RWPE2 (cell line): ENCODE measurements at places on chromosomes 4 and X.

DNA sequence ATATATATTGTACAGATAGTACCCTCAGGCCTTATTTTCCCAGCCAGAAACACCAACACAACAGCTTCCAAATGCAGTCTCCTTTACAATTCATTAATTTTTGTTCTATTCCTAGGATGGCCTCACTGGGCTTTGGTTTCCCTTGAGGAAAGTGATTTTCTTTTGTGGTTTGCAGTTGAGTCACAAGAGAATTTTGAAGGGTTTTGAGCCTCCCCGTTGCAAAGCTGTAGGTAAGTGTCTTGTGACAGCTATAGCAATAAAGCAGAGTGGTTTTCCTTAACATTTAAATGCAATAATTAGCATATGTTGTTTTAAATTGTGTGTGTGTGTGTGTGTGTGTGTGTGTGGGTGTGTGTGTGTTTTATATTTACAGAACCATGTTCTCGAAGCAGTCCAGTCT, 54.1 kb upstream of the WDR17 start:
- no peak for DNase-seq

DNA sequence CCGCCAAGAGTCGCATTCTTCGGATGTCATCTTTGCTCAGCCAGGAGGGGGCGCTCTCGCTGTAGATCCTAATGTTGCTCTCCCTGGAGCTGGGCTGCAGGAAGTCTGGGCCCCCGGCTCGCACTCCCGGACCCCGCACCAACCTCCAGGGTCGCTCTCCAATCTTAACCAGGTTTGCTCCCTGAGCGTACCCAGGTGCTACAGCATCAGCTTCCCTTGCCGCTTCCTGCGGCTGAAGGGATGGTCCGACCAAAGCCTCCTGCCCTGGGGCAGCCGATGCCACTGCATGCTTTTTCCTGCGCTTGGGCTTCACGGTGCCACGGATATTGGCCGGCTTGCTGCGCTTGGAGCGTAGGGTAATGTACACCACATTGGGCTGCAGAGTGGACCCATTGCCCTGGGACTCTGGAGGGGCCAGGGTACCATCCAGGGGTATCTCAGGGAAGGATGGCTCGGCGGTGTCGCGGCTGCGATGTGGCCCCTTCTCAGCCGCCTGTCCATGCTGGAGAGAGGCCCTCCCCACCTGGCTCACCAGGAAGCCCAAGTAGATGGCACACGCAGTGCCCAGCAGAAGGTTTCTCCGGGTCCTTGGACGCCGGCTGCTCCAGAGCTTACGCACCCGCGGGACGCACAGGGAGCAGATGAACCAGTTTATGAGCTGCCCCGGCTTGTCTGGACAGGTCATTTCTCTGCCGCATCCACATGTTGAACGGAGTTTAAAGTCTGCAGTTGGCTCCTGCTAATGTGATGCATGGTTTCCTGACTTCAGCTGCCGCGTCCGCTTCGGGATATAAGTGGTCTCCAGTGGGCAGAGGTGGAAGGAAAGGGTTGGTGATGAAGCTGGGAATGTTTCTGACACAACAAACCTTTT, 1.9 kb downstream of the GASK1B start:
- DNase-seq, result peak; percentile 82

DNA sequence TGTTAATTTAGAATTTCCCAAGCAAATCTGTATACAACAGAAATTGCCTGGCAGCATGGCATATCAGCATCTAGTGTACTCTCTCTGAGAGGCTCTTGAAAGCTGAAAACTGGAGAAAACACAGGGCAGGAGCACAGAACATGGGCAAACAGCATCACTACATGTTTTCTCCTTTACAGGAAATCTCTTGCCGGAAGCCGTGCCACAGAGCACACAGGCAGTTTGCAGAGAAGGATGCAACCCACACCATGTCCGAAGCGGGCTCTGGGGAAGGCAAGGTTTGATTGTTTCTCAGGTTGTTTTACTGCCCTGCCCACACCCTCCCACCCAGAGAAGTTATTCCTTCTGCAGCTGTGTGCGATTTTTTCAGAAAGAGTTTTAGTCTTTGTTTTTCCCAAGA, 41.1 kb upstream of the FAM9C start:
- DNase-seq, result no peak

- no peak for DNase-seq
Observed at GRCh38 chrX:153651540-153652079, 4.6 kb downstream of the DUSP9 start.

- DNase-seq, result no peak
Observed at GRCh38 chrX:48938721-48939425, 18.5 kb downstream of the OTUD5 start.

- no peak for DNase-seq
Observed at GRCh38 chr4:6742989-6743388, 27.0 kb downstream of the BLOC1S4 start.

DNA sequence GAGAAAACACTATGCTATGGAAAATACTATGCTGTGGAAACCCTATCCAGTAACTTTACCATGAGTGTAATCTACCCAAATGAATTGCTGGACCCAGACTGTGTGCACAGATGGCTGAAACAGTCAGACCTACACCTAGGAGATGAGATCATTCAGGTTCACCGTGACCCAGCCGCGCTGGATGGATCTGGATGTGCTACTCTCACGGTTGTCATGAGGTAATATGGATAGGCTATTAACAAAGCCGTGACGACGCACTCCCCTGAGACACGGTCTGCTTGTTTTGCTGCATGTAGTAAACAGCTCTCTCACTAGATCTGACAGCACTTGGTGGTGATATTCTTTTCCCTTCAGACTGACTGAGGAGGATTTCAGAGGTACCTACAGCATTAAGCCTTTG, 832.5 kb upstream of the GRID2 start:
- DNase-seq, result no peak

- DNase-seq, result no peak
Observed at GRCh38 chr4:10008609-10009005, 12.7 kb downstream of the SLC2A9 start.

DNA sequence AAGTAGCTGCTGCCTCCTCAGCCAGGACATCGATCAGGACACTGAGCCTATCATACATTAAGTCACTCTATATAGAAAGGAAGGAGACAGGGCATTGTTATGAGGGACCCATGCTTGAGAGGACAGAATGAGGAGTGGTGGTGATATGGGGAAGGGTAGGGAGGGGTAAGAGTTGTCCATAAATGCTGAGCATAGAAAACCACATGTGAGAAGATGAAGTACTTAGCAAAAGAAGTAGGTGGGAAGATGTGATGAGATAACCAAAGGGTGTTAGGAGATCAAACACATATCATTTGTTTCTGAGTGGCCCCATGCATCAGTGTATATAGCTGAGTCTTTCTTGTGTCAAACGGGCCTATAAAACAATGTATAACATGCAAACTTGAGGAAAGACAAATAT, 84.1 kb downstream of the DGKK start:
- DNase-seq, result no peak

- DNase-seq, result no peak
Observed at GRCh38 chr4:118037955-118038354, 3.7 kb downstream of the NDST3 start.

DNA sequence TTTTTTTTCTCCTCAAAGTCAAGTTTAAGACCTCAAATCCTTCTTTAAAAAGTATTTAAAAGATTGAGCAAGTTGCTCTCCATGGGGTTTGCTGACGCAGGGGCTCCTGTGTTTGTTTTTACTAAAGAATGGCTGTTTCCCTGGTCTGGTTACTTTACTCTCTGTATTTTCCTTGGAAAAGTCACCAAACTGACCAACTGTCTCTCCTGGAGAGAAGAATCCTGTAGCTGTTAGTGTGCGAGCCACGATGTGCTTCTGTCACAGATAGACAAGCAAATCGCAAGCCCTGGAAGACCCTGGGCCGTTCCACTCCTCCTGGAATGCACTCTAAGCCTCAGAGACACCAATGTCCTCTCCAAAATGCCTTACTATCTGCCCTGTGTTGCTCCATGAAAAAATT, 212.1 kb downstream of the CHIC2 start:
- no peak for DNase-seq

- DNase-seq, result no peak
Observed at GRCh38 chr4:17578482-17578891, 1.5 kb downstream of the LAP3 start.

- no peak for DNase-seq
Observed at GRCh38 chrX:148080593-148080992, 99.5 kb downstream of the FMR1NB start.

DNA sequence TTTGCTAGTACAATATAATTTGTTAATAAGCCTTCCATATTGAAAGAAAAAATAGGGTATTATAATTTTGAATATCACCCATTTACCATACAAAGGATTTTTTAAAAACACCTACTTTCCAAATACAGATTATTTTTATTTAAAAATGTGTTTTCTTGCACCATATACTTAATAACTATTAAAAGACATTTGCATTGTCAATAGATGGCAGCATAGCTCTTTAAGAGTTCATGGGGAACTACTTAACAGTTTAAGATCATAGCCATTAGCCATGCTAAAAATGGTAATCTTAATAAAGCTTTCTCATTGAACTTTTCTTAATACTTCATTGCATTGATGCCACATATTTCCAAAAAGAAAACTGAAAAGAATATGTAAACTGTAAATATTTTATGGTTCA, 1995.9 kb downstream of the C4orf33 start:
- no peak for DNase-seq

GRCh38 chrX:150223176-150224015, 139.7 kb upstream of the MAMLD1 start:
- no peak for DNase-seq

- no peak for DNase-seq
Observed at GRCh38 chr4:84089652-84090437, 409.2 kb downstream of the NKX6-1 start.

- DNase-seq, result no peak
Observed at GRCh38 chr4:138636781-138637180, 378.8 kb upstream of the NOCT start.

GRCh38 chrX:43016021-43016420, 238.1 kb upstream of the PPP1R2C start:
- DNase-seq, result no peak

DNA sequence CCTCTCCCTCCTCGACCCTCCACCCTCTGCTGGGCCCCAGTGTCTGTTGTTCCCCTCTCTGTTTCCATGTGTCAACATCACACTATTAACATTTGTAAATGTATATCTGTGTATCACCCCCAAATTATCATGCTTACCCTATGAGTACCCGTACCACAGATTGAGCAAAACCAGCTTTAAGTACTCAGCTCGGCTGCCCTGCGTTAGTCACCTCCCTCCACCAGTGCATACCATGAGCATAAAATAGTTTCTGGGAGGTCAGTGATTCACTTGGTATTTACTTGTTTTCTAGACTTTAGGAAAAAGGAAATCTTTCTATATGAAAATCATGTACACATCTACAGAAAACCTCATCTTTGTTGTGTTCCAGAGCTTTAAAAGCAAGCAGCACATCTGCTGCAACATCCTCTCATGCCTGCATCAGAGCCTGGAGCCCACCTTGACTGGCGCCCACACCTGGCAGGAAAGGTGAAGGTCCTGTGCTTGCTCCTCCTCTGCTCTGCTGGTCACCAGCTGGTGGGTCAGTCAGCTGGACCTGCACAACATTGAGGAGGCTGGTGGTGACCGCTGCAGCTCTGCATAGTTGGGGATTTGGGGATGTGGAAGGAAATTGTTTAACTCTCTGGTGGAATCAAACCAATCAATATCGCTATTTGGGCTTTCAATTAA, 214.4 kb upstream of the KLF3 start:
- DNase-seq, result no peak

- no peak for DNase-seq
Observed at GRCh38 chr4:127975121-127975770, 10.0 kb downstream of the ABHD18 start.

DNA sequence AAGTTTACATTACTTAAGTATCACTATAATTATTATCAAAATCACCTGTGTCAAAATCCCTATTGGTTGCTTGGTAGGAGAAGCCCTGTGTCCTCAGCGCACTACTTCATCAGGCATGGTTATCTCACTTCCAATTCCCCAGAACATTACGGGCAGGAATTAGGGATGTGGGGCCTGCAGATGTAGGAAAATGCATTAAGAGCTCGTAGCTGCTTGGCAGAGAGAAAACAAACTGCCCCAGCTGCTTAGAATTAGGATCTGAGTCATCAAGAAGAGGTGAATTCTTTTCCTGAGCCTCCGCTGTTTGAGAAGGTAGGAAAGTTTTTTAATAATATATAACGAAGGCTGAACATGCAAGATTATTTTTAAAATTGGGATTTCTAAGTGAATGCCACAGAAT, 31.1 kb upstream of the CLNK start:
- no peak for DNase-seq

GRCh38 chr4:123956204-123956603, 559.6 kb downstream of the SPRY1 start:
- DNase-seq, result no peak

DNA sequence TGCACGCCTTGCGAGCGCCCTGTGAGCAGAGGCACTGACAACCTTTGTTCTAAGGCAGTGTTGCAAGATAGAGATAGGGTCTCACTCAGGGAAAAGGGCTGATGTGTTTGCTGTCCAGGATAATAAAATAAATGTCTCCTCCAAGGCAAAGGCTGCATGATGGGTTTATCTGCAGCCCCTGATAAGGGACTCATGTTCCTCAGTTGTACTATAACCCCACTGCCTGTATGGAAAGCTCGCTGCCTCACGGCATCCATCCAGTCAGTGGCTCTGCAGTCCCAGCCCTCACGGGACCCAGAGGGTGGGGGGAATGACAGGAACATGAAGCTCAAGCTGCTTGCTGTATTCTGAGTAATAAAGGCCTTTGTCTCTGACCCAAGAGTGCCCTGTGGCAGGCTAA, 22.6 kb downstream of the BCLAF3 start:
- no peak for DNase-seq

- DNase-seq, result no peak
Observed at GRCh38 chrX:155959018-155959587, 38.4 kb upstream of the IL9R start.

- DNase-seq, result no peak
Observed at GRCh38 chrX:8760021-8760420, 28.1 kb upstream of the ANOS1 start.

- no peak for DNase-seq
Observed at GRCh38 chrX:74133156-74133796, 170.7 kb upstream of the ZCCHC13 start.

DNA sequence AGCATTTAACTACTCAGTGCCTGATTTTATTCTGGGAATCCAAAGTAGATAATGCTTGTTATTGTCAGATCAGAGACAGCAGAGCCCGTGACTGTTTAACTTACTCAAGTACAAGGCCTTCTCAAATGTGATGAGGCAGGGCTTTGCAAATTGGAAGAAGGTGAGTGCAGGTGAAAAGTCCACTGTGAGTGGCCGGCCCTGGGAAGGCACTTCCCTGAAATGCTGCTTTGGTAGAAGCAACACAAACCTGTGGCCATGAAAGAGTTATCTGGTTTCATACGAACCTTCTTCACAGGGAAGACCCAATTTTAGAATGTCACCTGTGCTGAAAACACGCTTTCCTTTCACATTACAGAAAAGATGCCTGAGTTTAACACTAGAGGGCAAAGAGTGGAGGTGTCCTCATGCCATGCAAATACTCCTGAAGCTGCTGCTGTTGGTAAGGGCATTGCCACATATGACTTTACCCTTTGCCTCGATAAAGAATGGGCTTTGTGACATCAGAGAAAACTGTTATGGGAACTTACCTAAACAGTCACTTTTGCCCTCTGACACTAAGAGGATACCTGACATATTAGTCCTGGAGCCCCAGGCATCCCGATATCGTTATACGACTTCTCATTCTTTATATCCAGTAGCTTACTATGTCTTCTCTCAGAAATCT, 8.0 kb downstream of the PPARGC1A start:
- DNase-seq, result no peak

GRCh38 chrX:77918568-77918967, 8.1 kb downstream of the ATP7A start:
- no peak for DNase-seq
